A172 (cell line): ENCODE measurements at places on chromosomes 7 and 10. TPM values are rescaled to one million over a fixed set of nuclear protein-coding genes. Genes with fewer than 3 reads are reported as not detected.

Gene INPP5A
- total RNA-seq, result 13.1 and 15.7 TPM in 2 replicates

Gene CACNA2D1
- 0.24 TPM in 1 of 2 replicates, not detected in the other for total RNA-seq

Gene TRIL
- total RNA-seq, result not detected in 2 replicates

Gene PFKFB3
- total RNA-seq, result 12.2 and 16.5 TPM in 2 replicates

Gene OR2A1
- not detected in 2 replicates for total RNA-seq

Gene SAMD9
- 24.1 TPM in 2 replicates for total RNA-seq

Gene FFAR4
- not detected in 2 replicates for total RNA-seq

Gene DGKB
- total RNA-seq, result 0.07 and 0.29 TPM in 2 replicates
